ENCODE measurements at places on chromosomes 6 and 20. TPM values are rescaled to one million over a fixed set of nuclear protein-coding genes. Genes with fewer than 3 reads are reported as not detected.

The HUS1B gene
- 0.83 TPM for total RNA-seq

The MEA1 gene
- total RNA-seq: 66.3 TPM

The TMEM14C gene
- total RNA-seq: 122 TPM

The RNF182 gene
- 0.28 TPM for total RNA-seq

The REM1 gene
- not detected for total RNA-seq

The KHDC1L gene
- not detected for total RNA-seq

The GJA10 gene
- not detected for total RNA-seq

The LPIN3 gene
- total RNA-seq: 6.0 TPM

Data from smooth muscle cell of bladder (primary cell).